ENCODE measurements at places on chromosomes 16 and 17.

DNA sequence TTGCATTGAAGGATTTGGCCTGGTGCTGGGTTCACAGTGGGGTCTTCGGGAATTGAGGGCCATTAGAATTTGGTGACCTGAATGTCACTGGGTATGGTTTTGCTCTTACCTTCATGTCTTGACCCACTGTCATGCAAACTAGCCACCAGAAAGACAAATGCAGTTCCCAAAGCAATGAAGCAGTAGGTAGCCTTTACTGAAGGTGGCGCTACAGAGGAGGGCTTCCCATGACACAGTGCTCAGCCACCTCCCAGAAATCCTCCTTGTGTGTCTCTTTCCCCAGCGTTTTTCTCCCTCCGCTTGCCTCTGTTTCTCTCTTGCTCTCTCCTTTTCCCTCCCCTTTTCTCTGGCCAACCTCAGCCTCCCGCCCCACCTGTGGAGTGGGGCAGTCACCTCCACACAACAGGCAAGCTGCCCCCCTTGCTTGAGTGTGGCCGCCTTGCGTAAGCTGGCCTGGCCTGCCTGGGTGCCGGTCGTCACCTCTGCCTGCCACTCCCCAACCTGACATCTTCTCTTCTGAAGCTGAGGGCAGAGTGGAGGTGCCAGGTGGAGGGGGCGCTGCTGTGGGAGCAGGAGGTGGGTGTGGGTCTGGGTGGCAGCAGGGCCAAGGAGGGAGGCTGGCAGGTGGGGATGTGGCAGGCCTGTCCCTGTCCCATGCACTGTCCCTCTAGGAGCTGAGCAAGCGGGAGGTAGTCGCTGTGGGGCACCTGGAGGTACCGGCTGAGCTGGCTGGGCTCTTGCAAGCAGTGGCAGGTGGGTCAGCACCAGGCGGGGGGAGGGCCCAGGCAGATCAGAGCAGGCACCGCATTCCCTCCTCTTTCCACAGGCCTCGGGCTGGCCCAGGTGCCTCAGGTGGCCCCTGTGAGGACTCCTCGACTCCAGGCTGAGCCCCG, 34.7 kb downstream of the MYO15A start:
- DNase-seq: peak; percentile 33

- no peak for DNase-seq
These were observed at the start of gene HID1 for GRCh38 chr17:74972107-74972972. Gene HID1, minus strand, starts transcription at chr17:74972759. Its CDS starts 103 bp downstream, at chr17:74972656.

- DNase-seq: no peak
These were observed 143.2 kb downstream of the NPIPB5 start for GRCh38 chr16:22653876-22654275.

- no peak for DNase-seq
These were observed 47.9 kb downstream of the MAPT start for GRCh38 chr17:45942284-45942683.

GRCh38 chr17:58172369-58173071, 5.7 kb downstream of the OR4D2 start:
- peak; percentile 62 for DNase-seq

DNA sequence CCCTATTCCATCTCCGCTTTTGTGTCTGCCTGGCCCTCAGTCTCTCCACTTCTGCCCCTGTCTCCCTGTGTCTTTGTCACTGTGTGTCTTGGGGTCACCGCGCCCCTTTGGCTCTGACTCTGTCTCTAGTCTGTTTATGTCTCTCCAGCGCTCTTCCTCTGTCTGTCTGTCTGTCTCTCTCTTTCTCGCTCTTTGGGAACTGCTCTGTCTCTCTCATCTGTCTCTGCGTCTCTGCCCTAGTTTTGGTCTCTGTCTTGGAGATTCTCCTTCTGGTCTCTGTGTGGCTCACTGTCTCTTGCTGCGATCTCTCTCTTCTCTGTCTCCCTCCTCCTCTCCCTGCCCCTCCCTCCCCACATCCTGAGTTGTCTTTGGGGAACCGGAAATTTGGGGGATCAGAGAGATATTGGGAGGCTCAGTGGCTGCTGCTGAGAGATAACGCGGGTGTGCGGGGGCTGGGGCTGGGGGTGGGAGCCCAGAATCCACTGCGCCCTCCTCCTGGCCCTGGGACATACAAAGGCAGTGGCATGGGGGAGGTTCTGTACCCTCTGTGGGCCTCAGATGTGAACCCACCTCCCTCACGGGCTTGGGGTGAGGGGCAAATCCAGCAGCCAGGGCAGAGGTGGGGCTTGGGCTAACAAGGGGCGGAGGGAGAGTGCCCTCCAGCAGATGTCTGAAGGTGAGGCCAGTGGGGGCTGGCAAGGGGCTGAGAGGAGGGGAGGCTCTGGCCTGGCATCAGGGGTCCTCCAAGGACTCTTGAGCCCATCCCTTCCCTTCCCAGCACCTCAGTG, 24.4 kb downstream of the LAT start:
- no peak for DNase-seq

DNA sequence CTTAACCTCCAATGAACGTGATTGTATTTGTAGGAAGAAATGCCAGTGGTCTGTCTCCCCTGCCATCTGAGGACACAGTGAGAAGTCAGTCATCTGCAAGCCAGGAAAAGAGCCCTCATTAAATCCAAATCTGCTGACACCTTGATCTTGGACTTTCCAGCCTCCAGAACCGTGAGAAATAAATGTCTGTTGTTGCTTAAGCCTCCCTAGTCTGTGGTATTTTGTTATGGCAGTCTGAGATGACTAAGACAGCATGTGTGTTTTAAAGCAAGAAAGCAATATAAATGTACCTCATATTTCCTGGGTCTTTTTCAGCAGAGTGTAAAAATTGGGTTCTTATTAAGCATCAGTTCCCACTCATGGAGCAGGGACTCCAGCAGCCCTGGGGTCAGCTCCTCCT, 177.9 kb upstream of the NLRP1 start:
- peak; percentile 50 for DNase-seq
